ENCODE measurements at places on chromosomes 11 and 22. TPM values are rescaled to one million over a fixed set of nuclear protein-coding genes. Genes with fewer than 3 reads are reported as not detected.

Gene ACR
- total RNA-seq = not detected

GRCh38 chr11:2652333-2653197 is 47.2 kb downstream of the KCNQ1OT1 start:
- H3K36me3 ChIP-seq = peaks cover 20% of the 10 kb centered on the region
- H3K27ac ChIP-seq = no peak overlapping the region
- peaks cover 3% of the 10 kb centered on the region for H3K4me1 ChIP-seq

- DNase-seq = no peak
- no peaks in the 10 kb centered on the region for H3K27me3 ChIP-seq
- no peak overlapping the region for H3K4me3 ChIP-seq
- no peak overlapping the region for H3K27ac ChIP-seq
These were observed 333.2 kb downstream of the CASP12 start for GRCh38 chr11:104564921-104565582.

DNA sequence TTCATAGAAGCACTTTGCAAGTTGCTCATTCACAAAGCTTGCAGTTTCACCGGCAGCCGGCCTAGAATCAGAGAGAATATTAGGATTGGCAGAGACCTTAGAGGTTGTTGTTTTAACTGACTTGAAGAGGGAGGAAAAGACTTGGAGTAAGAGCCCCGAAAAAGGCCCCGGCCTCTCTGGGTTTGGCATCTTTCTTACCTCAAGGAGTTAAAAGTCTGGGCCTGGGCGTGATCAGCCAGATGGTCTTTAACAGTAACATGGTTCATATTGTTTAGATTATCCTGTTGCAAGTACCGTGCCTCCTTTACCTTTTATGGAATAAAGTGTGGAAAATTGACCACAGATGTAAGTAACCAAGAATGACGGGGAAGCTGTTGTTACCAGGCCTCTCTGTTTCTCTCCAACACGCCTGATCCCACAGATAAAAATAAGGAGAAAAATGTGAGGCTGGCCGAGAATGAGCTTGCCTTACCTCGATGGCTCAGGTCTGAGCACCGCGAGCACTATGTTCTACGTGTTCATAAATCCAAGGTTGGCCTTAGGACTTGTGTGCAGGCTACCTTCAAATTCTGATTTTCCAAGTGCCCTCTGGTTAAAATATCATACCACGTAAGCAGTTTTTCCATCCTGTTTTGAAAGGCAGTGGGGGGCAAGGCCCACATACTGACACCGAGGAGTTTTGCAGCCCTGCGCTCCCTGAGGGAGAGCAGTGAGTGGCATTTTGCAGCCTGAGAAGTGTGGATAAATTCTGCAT is 56.4 kb downstream of the PARVA start:
- no peaks in the 10 kb centered on the region for H3K4me1 ChIP-seq
- no peak overlapping the region for H3K4me3 ChIP-seq
- DNase-seq = no peak
- no peaks in the 10 kb centered on the region for H3K36me3 ChIP-seq
- no peak overlapping the region for H3K27ac ChIP-seq
- no peaks in the 10 kb centered on the region for H3K27me3 ChIP-seq

Gene GAS2L1
- 0.36 TPM for total RNA-seq

Data from activated CD8-positive, alpha-beta T cell treated with anti-CD3 and anti-CD28 coated beads for 36 hours (primary cell).